ENCODE measurements at places on chromosomes 2 and 18.

DNA sequence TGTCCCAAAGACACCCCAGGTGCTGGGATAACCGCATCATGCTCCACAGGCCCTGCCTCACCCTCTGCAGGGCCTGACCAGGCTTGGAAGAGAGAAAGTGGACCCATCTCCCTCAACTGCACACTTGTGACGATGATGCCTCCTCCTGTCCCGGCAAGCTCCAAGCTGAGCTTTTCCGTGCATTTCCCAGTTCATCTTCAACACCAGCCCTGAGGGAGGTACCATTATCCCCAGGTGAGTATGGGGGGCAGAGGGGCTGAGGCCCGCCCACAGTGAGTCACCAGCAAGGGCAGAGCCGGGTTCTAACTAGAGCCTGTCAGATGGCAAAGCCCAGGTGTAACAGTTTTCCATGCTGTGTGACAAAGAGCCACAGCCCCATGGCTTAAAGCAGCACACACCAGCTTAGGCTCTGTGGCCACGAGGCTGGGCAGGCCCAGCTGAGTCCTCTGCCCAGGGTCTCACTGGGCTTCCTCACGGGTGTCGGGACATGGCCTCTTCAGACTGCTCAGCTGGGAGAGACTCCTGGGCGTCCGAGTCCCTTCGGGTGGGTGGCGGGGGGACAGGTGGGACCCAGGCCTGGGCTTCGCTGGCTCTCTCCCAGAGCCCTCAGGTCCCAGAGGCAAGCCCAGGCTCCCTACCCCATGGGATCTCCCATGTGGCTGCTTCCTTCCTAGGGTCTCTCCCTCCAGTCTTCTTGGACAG, 108.4 kb upstream of the OTOS start:
- no peak for DNase-seq

DNA sequence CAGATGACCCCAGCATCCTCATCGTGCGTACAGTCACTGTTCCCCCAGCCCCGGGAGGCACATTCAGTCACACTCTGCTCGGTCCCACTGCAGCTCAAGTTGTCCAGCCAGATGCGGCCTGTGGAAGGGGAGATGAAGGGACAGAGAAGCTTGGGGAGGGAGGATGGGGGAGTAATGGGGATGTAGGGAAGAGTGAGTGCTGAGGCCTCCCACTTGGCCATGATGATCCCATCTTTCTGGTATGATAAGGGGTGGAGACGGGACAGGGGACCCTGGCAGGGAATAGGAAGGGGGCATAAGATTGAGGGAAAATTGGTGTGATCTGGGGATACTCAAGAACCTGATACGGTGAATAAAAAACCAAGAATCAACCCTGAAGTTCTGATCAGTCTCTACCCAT, 3.5 kb downstream of the LOXL3 start:
- no peak for DNase-seq

DNA sequence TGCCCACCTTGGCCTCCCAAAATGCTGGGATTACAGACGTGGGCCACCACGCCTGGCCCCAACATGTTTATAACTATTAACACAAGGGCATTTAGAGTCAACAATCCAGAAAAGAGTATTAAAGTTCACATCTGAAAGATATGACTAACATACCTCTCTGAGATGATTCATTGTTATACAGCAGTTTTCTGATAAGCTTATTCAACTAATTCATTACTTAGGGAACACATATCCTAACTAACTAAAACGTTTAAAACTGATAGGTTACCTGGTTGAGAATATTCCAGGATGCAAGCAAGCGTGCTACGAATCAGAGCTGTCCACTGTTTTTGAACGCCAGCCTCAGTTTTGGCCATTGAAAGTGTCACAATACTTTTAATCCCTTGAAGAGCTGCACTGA, 34.0 kb upstream of the STRN start:
- DNase-seq, result no peak

- DNase-seq, result no peak
These were observed 107.0 kb downstream of the GALNT14 start for GRCh38 chr2:31031132-31031706.

DNA sequence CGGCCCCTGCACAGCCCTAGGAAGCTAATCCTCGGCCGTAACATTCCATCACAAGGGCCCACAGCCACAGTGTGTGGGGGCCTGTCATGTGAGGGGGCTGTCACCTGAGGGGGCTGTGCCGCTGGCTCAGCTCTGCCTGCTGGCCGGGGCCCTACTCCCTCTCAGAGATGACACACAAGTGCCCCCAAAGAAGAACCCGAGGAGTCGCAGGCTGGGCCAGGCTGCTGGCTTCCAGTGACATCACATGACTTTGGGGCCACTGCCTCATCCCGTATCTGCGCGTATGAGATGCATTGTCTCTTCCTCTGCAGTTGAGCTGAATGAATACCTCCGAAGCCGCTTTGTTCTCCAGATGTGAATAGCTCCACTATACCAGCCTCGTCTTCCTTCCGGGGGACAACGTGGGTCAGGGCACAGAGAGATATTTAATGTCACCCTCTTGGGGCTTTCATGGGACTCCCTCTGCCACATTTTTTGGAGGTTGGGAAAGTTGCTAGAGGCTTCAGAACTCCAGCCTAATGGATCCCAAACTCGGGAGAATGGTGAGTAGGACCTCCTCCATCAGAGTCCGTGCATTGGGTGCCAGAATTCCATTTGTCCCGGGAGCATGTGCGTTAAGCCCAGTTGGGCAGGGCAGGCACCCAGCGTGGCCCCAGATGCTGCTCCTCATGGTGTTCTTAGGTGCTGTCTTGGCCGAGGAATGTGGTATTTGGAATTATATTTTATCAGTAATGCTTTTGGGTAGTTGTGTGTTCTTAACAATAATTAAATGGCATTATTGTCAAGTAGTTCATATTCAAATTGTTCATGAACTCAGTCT, at the start of gene CNDP1:
Gene CNDP1, plus strand, starts transcription at position 351 of the 820 bp plus-strand sequence. Its CDS starts 168 bp downstream, at position 519.
- no peak for DNase-seq

DNA sequence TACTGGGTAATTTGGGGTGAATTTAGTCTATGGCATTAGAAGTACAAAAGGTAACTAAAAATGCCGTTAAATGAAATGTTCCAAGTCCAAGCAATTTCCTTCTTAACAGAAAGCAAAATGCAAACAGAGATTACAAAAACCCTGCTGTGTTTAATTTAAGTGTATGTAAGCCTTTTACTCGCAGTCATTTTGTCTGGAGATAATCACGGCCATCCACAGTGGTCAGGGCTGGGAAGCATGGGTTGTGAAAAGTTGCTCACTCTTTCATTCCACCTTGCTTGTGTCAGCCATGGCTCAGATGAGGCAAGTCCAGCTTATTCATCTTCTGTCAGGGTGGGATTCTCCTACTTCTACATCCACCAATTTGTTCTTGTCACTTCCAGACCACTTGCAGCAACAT, 983.6 kb upstream of the ZEB2 start:
- DNase-seq, result no peak

DNA sequence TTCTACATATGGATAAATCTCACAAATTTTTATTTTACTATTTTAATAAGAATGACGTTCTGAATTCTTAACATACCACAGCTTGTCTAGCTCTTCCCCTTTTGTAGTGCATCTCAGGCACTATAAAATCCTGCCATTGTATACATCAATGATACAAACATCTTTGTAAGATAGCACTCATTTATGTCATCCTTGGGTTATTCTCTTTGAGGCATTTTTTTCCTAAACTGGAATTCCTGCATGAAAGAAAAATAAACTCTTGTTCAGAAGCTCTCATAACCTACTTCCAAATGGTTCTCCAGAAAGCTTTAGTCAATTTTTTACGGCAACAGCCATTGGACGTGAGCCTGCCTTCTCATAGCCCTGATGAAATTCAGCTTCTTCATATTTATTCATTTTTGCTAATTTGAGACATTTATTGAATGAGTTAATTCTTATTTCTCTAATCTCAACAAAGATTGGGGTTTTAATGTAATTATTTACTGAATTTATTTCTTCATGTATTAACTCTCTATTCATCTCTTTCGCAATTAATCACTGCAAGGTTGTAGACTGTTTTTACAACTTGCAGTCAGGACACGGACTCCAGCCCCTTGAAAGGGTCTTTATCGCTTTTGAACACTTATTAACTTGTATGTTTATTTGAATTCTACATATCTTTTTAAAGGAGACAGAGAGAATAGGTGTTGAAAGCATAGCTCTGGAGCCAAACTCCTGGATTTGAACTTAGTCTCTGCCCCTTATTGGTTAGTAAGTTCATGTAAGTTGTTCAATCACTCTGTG, 57.6 kb upstream of the PARD3B start:
- DNase-seq, result no peak
